ENCODE measurements at places on chromosomes 6 and 20.

DNA sequence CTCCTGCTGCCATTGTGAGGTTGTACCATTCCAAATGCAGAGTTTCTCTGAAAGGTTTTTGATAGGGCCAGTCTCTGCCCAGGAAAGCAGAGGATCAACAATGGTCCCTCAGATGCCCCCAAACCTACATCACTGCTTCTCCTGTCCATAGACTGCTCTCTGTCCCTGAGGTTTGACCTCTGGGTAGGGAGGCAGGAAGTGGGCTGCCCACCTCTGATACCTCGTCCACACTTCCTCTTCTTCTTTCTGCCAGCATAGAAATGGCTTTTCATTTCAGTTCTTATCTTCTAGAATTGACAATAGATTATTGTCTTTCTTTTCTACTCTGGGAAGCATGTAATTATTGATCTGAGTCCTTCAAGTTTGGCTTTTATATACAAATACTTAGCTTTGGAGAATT, 170.6 kb downstream of the TRMT11 start:
- no peak for DNase-seq

DNA sequence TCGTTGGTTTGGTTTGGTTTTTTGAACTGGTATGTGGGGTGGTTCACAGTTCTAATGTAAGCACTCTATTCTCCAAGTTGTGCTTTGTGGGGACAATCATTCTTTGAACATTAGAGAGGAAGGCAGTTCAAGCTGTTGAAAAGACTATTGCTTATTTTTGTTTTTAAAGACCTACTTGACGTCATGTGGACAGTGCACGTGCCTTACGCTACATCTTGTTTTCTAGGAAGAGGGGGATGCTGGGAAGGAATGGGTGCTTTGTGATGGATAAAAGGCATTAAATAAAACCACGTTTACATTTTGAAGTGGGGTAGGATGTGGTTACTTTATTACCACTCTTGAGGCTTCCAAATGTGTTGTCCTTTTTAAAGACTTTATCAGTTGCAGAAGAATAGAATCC, 168.0 kb downstream of the ZMYND8 start:
- no peak for DNase-seq

DNA sequence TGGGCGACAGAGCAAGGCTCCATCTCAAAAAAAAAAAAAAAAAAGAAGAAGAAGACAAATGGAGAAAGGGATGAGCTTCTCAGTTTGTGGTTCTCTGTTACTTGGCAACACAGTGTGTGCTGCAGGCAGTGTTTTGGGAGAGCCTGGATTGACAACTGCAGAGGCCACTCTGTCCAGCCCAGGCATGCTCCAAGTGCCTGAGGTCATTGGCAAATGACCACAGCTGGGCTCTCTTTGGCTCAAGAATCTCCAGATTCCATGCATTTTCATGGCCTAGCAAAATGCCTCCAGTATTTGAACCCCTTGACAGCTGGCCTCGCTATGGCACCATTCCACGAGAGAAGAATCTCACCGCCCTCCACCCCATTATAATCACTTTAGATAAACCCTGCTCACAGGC, 126.2 kb downstream of the ANKRD60 start:
- no peak for DNase-seq

DNA sequence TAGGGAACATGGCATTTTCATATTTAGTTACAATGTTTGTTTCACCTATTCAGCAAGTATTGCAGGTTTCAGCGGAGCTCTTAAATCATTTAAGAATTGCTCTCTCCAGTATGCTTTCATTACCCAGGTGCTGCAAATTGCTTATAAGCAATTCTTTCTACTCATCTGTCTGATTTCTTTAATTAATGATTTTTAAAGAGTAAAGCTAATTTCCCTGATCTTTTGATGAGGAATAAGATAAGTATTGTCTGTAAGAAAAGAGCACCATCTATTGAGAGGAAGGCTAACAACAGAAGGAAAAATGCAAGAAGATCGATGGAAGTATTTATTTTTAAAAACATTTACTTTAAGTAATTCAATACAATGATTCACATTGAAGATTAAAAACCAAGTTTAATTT, 2.0 kb downstream of the OPRM1 start:
- no peak for DNase-seq

- DNase-seq: no peak
These were observed 104.7 kb upstream of the RREB1 start for GRCh38 chr6:7003041-7003440.

DNA sequence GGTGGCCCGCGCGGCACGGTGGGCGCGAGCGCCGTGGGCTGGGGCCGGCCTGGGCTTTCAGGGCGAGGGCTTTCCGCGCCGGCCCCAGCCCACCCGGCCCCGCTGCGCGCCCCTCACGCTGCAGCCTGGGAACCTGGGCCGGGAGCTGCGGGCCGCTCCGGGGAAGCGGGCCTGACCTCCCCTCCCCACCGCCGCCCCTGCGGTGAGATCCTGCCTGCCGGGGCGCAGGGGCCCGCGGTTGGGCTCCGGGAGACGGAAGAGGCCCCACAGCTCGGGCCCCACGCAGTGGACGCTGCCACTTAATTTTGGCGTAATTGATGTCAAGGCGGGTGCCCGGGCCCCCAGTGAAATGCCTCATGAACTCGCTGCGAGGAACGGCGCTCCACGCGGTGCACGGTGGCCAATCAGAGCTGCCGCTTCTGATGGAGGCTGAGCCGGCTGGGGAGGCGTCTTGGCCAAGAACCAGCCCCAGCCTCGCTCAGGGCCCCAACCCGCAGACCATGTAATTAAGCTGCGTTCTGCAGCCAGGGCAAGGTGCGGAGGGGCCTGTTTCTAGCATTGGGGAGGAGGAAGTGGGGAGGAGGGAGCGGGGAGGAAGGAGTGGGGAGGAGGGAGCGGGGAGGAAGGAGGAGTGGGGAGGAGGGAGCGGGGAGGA, 96.1 kb upstream of the BHLHE23 start:
- peak; percentile 23 for DNase-seq

DNA sequence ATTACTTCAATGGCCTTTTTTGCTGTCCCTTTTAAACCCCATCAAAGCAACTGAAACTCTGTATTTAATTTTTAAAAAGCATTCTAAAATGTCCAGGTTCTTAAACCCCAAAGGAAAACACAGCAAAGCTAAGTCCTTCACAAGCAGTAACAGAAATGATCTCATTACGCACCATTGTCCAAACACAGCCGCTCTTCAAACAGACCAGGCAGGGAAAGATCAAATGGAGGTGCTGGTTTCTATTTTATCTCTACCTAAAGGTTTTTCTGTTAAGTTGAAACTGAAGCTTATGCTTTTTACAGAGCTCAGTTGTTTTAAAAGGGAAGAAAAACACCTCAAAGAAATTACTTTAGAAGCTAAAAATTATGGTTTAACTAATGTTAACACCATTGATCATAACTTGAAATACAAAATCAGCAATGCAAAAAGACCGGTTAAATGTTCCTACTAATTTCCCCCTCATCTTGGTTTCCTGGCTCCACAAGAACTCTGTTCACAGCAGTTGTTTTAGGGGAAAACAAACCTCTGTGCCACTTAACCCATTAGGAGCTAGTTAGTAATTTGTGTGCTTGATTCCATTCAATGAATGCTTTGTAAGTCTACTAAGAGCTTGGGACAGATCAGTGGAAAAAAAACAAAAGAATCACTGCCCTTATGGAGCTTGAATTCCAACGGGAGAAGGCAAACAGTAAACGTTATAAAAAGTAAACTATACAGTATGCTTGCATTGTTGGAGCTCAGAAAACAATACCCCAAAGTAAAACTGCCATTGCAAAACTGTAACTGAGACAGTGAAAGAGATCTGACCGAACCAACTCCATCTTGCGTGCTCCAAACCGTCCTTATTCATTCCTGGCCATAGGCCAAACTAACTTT, 87.4 kb downstream of the CD24 start:
- DNase-seq: no peak

- no peak for DNase-seq
These were observed 2.5 kb upstream of the SLC29A1 start for GRCh38 chr6:44220913-44221290.

DNA sequence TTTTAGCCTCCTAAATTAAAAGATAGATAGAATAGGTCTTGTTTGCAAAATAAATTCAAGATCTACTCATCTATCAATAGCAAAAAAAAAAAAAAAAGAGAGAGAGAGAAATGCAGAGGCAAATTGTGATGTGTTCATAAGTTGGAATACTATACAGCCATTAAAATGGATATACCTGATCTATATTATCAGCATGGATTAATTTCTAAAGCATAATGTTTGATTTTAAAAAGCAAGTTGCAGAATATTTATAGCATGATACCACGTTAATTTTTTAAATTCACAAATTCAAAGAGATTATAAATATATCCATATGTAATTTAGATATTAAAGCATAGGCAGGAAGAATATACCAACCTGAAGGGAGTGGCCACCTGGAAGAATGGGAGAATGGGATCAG, 114.9 kb upstream of the PTPRT start:
- no peak for DNase-seq

DNA sequence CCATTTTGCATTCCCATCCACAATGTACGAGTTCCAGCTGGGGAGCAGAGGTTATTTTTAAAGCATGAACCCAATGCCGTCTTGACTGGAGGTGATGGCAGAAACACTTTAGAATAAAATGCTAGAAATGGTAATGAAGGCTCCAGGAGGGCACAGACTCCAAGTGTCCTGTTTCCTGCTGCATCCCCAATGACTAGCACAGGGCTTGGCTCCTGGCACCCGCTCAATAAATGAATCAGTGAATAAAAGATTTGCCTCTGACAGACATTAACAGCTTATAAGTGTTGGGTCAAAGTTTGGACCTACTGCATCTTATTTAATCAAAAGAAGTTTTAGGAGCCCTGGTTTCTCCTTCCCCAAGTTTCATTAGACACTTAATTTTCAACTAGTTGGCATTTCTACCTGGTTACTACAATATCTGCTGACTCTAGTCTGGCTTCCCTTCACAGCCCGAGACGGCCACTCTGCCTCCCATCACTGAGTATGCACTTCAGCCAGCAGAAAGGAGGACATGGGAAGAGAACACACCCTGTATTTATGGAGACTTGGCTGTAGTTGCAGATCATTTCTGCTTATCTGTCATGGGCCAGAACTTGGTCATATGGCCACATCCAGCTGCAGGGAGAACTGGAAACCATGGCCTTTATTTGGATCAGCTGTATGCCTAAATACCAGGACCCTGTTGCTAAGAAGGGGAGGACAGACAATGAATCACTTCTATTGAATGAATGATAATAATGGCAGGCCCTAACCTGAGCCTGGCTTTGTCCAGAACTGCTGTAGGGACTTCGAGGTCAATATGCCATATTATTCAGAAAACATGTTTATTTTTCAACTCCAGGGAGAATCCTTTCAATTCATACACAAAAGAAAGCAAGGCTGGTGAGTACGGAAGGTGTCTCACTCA, 63.1 kb downstream of the TTI1 start:
- no peak for DNase-seq

- DNase-seq: no peak
These were observed 8.4 kb downstream of the ENTPD6 start for GRCh38 chr20:25203871-25204320.

DNA sequence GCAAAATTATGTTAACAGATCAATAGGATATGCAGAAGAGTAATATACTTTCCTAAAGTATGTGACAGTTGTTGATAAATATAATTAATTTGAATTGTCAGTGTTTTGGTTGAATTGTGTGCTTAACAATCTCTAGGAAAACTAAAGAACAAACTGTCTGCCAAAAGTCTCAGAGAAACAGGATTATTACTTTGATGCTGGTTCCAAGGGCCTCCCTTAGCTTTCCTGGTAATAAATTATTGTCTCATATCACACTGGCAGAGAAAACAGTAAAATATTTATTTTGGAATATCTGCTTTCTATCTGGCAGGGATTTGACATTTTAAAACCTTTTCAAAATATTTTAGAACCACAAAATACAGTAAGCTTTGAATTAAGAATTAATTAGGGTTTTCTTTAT, 40.1 kb upstream of the CARMIL1 start:
- no peak for DNase-seq

- no peak for DNase-seq
These were observed 158.8 kb downstream of the FRK start for GRCh38 chr6:115901896-115902295.

DNA sequence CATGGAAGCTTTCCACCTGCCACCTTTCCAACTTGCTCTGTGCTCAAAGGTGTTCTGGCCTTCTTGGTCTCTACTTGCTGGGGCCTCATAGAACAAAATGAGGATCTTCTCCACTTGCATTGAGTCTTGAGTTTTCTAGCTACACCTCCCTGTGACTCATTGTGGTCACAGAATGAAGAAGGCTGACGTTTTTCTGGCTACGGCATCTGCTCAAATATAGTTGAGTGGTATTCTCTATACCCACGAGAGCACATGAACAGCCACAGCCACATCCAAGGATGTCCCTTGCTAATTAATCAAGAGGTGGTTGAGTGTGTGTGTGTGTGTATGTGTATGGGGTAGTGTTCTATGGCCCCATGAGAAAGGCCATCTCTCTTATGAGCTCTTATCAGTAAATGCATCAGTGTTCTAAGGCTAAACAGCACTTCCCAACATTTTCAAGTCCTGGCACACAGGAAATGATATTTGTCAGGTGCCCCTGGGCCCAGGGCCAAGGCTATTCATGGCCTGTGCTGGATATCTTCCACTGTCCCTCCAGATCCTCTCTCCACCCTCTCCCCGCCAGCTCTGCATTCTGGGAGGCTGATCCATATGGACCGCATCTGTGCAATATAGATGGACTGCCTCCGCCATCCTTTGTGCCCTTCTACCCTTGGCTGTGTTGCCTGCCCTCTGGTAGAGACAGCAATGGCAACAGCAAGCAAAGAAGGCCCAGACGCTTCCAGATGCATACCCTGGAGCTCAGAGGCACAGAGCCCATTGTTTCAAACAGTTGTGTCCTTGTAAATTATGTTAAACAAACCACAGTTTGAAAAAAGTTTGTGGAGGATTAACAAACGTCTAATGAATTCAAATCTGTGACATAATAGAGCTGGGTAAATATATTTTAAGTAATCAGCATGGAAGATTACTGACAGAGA, 150.2 kb downstream of the LRFN2 start:
- DNase-seq: peak; percentile 42

DNA sequence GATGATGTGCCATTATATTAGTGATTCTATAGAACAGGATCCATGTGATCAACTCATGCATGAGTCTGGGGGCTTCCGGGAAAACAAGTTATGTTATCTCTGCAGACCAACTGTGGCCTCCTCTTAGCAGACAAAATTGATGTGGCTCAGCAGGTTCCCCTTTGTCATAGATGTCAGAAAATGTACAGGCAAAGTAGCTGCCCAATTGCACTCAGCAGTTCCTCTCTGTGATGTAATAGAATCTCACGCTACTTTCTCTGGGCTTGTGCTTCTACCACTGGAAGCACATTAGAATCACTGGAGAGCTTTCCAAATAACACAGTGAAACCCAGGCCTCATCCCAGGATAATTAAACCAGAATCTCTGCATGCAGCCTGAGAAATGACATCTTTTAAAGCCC, 253.1 kb downstream of the SLC24A3 start:
- DNase-seq: no peak

Measured in mesenchymal stem cell (in vitro differentiated cells and primary cell).